ENCODE measurements at places on chromosomes 6 and 20.

DNA sequence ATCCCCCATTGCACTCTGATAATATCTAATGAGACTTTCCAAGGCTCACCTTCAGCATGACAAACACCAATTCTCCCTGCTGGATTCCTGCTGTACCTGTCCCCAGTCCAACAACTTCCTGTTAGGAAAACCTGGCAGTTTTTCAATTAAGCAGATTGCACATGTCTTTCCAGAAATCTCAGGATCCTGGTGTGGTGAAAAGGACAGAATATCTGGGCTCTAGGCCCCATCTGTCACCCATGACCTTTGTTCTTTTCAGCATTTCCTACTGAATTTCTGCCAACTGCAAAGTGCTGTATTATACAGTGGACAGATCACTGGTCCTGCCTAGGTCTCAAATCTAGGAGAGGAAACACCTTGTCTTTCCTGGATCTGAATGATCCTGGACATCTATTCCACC lies 27.7 kb upstream of the DTNBP1 start:
- DNase-seq: peak; percentile 78

DNA sequence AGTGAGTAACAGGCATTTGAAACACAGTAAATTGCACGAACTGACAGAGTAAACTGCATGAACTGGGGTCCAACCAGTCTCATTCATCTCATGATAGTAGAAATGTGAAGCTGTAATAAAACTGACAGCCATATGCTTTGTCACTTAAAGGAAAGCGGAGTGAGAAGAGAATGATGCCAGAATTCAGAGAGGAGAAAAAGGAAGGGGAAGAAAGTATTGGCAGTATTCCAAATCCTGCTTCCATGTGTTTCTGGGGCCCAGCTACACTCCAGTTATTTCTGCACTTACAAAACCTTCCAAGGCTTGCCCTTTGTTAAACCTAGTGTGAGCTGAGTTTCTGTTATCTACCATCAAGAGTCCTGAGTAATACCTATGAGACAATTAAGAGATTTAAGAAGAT lies 17.2 kb downstream of the SNX14 start:
- DNase-seq: no peak

DNA sequence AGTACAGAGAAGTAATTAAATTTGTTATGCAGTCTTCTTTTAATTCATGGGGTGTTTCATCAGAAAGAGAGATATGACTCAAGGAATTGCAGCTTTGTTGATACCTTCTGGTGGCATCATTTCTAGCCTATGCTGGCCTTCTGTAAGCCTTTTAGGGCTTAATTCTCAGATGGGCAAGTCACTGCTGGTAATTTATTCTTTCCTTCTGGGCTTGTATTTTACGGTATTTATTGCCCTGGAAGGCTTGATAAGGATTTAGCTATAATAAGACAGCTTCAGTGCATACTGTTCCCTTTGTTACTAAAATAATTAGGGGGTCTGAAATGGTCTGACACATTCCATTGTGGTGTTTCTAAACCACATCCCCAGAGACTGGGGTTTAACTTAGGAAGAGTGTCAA lies 57.9 kb upstream of the EMILIN3 start:
- DNase-seq: no peak

DNA sequence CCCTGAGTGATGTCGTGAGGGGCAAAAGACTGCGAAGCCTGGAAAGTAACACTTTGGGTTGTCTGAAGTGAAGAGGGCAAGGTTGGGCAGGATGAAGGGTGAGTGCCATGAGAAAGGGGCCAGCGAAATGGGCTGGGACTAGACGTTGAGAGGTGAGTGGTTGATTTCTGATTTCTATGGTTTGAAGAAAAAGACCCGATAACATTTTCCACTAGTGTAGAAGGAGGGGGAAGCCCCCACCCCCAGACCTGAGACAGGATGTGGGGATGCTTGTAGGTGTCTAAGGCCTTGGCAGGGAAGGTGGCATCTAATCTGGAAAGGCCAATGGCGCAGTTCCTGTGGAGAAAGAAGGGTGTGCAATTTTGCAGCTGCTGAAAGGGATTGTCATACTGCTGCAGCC lies 25.3 kb upstream of the KIF3B start:
- DNase-seq: no peak

GRCh38 chr20:47682916-47683315 lies 102.4 kb downstream of the SULF2 start:
- no peak for DNase-seq

Data from NCI-H146 (cell line).